ENCODE measurements at places on chromosomes 2 and 18. TPM values are rescaled to one million over a fixed set of nuclear protein-coding genes. Genes with fewer than 3 reads are reported as not detected.

ACKR3 gene
- 52.0 TPM for total RNA-seq

CCDC74B gene
- total RNA-seq = 17.6 TPM

SPATA3 gene
- not detected for total RNA-seq

ADNP2 gene
- 13.9 TPM for total RNA-seq

- no peak overlapping the region for H3K27ac ChIP-seq
- H3K4me1 ChIP-seq = no peaks in the 10 kb centered on the region
- no peak overlapping the region for H3K4me3 ChIP-seq
- DNase-seq = no peak
- H3K36me3 ChIP-seq = no peaks in the 10 kb centered on the region
- H3K27me3 ChIP-seq = no peaks in the 10 kb centered on the region
Measured at GRCh38 chr2:214382229-214382628, 28.6 kb upstream of the VWC2L start.

DNA sequence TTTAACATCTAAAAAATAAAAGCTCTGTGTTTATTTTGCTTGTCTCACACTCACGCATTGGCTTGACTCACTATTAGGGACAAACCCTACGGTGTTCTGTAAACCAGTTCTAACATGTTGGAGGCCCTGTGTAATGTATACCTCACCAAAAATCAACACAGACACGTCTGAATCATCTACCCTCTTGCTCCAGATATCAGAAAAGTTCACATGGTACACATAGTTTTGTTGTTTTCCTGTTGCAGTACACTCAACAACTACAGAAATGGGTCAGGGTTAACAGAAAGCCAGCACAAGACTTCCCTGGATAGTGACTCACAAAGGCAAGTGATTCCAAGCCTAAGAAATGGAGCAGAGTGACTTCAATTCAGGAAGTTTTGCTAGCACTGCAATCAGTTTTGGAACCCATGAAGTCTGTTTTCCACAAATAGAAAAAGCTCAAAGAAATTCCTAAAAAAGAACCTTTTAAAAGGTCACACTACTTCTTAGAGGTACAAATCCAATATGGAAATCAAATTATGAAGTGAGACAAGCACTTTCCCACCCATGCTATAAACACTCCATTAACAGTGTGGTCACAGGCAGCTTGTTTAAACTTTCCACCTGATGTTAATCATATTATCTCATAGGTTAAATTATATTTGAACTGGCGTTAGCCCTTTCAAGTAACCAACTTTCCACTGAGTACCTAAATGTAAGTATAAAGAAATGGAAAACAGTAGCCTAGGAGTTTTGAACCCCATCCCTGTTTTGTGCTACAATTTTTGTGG, 87.4 kb downstream of the GAREM1 start:
- no peaks in the 10 kb centered on the region for H3K4me1 ChIP-seq
- H3K27ac ChIP-seq = no peak overlapping the region
- DNase-seq = no peak
- H3K36me3 ChIP-seq = no peaks in the 10 kb centered on the region
- H3K4me3 ChIP-seq = no peak overlapping the region
- H3K27me3 ChIP-seq = no peaks in the 10 kb centered on the region

Measured in spinal cord (tissue), 10 donors.